ENCODE measurements at places on chromosomes 2 and 18. TPM values are rescaled to one million over a fixed set of nuclear protein-coding genes. Genes with fewer than 3 reads are reported as not detected.

The FTCDNL1 gene
- 1.0 TPM for total RNA-seq

The C2orf80 gene
- not detected for total RNA-seq

GRCh38 chr2:194735837-194736542, 921.0 kb upstream of the SLC39A10 start:
- DNase-seq: peak; percentile 24

- DNase-seq: peak; percentile 81
Measured at GRCh38 chr2:118580651-118581050, 266.8 kb downstream of the EN1 start.

DNA sequence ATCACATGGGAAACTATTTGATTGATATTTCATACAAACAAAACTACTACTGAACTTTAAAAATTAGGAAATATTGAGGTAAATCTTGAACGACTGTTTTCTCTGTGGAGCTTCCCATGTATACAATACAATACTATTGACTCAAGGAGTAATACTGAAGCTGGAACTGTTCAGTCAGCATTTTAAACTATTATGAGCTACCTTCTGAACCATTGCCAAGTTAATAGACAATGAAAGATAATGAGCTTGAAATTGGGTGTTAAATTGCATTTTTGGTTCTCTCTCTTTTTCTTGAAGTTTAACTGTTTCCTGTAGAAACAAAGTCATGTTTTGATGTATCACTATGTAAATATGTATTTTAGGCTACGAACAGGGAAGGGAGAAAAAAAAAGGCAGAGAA, 569.2 kb downstream of the ZEB2 start:
- peak; percentile 18 for DNase-seq

The MC5R gene
- not detected for total RNA-seq

DNA sequence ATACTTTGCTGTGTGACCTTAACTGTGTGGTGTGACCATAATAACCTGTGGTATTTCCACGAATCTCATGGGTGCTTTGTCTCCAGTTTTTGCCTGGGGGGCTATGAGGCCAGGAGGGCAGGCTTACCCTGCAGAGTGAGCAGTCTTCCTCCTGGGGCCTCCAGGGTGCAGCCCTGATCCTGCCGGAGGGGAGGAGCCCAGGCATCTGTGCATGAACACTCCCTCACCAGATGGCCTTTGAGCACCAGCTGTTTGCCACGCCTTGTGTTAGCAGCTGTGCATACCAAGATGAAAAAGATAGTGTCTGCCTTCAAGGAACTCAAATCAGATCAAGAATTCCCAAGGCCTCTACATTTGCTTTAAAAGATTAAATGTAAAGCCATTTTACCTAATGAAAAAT, 75.0 kb upstream of the RBM44 start:
- DNase-seq: peak; percentile 44

- no peak for DNase-seq
Measured at GRCh38 chr2:42960002-42960841, 167.8 kb upstream of the HAAO start.

DNA sequence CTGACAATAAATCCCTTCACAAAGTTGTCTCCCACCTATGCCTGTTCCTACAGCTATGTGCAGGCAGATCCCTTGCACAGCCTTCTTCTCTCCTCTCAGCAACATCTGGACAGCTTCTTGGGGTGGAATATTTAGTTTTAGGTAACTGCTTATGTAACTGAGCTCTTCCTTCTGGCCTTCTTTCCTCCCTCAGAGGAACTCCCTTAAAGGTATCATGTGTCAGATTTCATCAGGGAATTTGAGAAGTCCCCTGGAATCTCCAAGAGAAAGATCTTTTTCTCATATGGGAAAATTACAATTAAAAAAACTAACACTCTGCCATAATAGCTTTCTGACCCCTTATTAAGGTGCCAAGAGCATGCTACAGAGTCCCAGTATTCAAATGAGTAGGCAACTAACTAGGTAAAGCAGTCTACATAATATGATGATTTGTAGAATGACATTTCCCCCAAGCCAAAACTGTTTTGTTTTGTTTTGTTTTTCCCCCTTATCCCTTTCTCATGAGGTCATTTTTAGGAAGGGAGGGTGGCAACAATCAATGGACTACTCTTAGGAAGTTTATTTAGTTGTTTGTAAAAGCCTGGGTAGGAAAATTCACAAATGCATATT, 2.4 kb downstream of the TMEM200C start:
- DNase-seq: no peak

- DNase-seq: no peak
Measured at GRCh38 chr2:225190987-225191386, 148.7 kb upstream of the DOCK10 start.

The TUBA3D gene
- not detected for total RNA-seq

GRCh38 chr2:174312581-174313234, 22.0 kb upstream of the SP9 start:
- no peak for DNase-seq

DNA sequence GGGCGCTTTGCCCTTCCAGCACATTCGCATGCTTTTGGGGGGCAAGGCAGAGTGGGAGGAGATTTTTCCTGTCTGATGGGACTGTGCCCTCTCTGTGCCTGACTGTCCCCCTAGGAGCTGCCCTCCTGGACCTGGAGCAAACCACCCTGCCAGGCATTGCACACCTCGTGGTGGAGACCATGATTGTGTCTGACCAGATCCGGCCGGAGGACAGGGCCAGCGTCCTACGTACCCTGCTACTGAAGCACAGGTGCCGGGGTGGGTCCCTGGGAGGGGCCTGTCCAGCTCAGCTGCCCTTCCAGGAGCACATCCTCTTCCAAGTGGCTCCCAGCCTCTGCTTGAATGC, 5.3 kb downstream of the SLC4A3 start:
- no peak for DNase-seq

- DNase-seq: no peak
Measured at GRCh38 chr2:3864943-3865865, 161.8 kb downstream of the DCDC2C start.

The EGR4 gene
- total RNA-seq: not detected

GRCh38 chr2:218026676-218027425, 24.1 kb upstream of the TNS1 start:
- no peak for DNase-seq

DNA sequence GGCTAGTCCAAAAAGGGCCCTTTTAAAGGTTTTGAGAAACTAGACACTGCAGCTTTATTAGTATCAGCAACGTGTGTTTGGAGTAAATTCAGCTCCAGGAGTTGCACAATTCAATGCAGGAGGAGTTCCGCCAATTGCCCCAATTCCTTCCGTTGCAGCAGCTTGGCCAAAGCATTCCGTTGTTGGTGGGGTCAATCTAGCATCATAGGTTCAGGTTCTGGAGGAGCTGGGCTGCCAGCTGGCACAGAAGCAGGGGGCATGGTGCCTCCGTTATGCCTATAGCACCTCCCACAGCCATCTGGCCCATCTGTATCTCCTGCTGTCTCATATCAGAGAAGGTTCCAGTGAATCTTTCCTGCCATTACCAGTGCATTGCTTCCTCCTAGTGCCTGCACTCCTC, 55.4 kb downstream of the REL start:
- no peak for DNase-seq

The SLC5A6 gene
- 6.3 TPM for total RNA-seq

The ARID5A gene
- total RNA-seq: 3.7 TPM

DNA sequence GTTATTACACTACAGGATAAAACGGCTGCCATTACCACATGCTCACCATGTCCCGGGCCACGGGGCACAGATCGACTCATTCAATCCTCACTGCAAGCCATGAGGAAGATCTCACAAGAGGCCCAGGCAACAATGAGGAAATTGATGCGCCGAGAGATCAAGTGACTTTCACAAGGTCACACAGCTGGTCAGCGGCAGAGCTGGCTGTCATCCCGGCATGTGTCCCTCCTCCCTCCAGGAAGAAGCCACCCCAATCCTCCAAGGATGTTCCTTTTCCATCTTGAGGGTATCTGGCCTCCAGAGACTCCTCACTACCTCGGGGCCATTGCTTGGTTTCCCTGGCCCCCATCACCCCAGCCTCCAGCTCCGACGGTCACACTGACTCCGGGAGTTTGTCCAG, 65.3 kb upstream of the GLI2 start:
- no peak for DNase-seq

The DLX1 gene
- not detected for total RNA-seq

The MARCHF4 gene
- total RNA-seq: not detected

DNA sequence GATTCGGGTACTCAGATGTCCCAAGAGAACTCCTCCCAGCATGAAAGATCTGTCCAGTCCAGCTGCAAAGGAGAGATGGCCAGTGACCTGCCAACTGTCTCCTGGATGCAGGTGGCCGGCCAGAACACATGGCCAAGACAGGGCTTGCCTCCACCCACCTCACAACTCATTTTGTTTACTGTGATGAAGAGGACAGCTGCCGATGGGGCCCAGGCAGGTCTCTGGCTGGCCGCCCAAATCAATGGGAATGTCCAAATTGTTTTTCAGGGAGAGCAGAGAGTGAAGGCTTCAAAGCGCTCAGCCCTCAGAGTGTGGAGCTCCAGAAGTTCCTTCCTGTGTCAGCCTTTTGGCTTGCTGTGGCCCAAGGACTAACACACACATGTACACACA, 41.9 kb downstream of the FOSL2 start:
- no peak for DNase-seq

All from bronchial epithelial cell (primary cell).